ENCODE measurements at places on chromosomes 6 and 20.

DNA sequence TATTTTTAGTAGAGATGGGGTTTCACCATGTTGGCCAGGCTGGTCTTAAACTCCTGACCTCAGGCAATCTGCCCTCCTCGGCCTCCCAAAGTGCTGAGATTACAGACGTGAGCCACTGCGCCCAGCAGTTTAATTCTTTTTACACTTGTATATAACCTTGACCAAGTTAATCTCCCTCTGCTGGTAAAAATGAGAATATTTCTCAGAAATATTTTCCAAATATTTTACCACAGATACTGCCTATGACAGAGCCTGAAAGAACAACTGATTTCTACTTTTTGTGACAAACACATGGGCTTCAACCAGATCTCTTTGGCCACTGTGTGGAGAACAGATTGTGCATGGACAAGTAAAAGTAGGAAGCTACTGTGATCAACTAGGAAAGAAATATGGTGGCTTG, 21.2 kb upstream of the NHSL1 start:
- DNase-seq: peak; percentile 44

DNA sequence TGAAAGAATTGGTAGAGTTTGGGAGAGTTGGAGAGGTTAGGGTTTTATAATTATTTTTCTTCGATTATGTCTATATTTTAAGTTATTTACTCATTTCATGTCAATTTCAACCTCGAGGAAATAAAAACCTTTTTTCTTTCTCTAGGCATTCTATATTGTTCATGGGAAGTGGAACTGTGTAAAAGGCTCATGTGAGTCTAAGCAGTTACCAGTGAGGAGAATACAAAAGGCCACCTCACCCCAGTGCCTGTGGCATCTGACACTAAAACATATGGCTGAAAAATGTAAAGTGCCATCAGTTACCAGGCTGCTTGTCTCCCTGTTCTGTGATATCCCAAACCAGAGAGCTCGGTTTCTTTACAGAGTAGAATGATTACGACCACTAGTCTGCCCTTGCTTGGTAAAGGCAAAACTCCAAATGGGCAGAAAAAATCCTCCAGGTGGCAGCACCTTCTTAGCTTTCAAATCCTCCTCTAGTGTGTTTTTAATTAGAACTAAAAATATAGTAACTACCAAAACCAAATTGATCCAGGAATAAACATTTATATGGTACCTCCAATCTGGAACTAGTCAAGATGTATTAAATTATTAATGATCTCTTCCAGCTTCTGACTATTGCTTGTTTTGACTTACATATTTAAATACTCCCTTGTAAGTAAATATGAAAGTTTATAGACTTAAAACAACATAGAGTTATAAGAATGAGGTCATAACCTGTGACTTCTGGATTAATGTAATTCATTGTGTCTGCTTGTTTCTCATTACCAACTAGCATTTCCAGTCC, 122.6 kb upstream of the MCHR2 start:
- DNase-seq: peak; percentile 64

DNA sequence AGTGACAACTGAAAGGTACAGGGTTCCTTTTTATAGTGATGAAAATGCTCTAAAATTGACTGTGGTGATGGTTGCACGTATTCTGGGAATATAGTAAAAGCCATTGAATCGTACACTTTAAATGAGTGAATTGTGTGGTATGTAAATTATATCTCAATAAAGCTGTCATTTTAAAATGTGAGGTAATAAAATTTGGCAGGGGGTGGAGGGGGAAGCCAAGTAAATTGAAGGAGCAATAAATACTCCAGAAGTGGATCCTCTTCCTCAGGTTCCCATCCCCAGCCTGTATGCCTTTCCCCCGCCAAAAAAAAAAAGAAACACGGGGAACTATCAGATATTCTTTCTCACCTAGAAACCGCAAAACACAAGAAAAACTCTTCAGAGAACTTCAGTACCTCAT, 161.4 kb downstream of the MTFR2 start:
- no peak for DNase-seq

DNA sequence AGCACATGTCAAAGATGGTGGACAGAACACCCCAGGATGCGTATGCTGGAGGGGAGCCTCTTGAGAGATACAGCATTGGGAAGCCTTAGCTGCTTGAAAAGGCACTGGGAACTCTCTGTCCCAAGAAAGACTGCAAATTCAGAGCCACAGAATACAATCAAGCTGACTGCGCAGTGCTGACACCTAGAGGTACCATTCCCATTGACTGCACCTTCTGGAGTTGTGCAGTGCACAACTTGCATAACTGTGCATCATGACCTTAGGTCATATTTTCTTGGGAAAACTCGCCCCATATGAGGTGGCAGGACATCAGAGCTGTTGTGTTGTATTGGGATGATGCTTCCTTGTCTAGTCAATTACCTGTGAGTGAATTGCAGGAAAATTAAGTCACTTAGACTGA, 646.5 kb upstream of the NOX3 start:
- DNase-seq: peak; percentile 7

GRCh38 chr6:55058682-55059081, 115.6 kb upstream of the HCRTR2 start:
- no peak for DNase-seq

GRCh38 chr20:10951904-10952303, 278.1 kb upstream of the JAG1 start:
- no peak for DNase-seq

DNA sequence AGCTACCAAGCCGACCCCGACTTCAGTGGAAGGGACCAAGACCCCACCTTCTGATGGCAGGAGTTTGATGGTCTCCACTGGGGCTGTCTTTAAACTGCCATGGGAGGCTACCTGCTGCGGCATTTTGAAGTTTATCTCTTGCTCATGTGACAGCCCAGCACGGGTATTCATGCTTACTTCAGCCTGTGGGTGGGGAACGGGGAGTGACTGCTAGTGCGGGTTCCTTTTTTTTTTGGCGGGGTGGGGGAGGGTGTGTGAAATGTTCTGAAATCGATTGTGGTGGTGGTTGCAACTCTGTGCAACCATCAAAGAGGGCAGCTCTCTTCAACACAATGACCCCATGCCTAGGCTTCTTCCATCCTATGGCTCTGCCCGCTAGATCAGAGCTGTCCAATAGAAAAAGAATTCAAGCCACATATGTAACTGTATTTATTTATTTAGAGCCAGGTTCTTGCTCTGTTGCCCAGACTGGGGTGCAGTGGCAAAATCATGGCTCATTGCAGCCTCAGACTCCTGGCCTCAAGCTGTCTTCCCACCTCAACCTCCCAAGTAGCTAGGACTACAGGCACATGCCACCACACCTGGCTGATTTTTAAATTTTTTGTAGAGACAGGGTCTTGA, 53.7 kb downstream of the PPP1R16B start:
- peak; percentile 61 for DNase-seq

DNA sequence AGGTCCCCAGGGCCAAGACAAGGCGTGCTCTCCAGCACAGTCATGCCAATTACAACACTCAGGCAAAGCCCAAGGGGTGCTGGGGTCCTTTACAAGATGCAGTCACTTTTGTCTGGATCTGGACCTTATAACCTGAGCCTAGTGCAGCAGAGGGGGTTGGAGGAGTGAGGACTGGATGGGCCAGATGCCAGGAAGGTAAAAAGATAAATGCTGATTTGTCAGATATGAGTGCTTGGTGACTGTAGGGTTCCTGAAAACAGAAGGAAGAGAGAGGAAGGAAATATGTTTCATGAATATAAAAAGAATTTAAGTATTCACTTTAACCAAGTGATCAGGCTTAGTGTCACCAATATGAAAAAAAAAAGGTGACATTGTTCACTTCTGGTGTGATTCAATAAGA, 43.4 kb upstream of the TFAP2A start:
- DNase-seq: no peak
